Stimulated activated CD4-positive, alpha-beta T cell treated with anti-CD3 and anti-CD28 coated beads, Interleukin-1b, Interleukin-23, amount 100 ng/mL, for 1 hour (primary cell): ENCODE measurements at places on chromosomes 11 and 22.
A peak's percentile ranks its signal among the peaks of the same experiment; 100 is the strongest.

GRCh38 chr22:46262449-46263215 lies 511 bp downstream of the PKDREJ start:
- DNase-seq = no peak

DNA sequence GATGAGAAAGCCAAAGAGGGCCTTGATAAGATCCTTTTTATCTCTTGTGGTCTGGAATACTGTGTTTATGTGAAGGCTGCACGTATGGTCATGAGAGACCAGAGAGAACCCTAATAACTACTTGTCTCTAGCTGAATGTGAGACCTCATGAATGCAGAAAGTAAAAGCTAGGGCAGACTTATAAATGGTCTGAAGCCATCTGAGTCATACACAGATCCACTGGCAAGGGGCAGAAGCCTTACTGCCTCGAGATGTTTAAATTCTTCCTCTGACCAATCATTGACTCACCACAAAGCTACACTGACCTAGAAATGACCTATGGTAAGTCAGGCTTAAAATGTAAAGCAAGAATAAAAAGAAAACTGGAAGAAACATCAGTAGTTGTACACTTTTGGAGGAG lies 22.7 kb upstream of the OR4B1 start:
- DNase-seq = no peak

DNA sequence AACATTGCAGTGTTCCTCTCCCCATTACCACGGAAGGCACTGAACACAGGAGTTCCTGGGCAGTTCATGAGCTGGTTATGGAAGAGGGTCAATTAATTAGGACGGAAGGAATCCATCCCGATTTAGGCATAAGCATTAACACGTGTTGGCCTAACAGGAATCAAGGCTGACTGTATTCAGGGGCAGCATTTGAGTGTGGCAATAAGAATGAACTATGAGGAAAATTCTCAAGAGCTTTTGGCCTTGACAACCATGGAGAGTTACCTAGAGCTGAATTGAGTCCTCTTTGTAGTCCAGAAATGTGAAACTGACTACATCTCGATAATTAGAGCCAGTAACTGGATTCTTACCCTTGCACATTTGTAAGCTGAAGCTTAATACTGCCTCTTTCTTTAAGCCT lies 82.4 kb upstream of the CRTAM start:
- no peak for DNase-seq

- no peak for DNase-seq
Measured at GRCh38 chr11:83694191-83694910, 408.2 kb upstream of the CCDC90B start.

GRCh38 chr11:127925475-127925874 lies 661.9 kb downstream of the ETS1 start:
- DNase-seq = no peak

- DNase-seq = no peak
Measured at GRCh38 chr22:17998913-17999312, 25.4 kb downstream of the MICAL3 start.

DNA sequence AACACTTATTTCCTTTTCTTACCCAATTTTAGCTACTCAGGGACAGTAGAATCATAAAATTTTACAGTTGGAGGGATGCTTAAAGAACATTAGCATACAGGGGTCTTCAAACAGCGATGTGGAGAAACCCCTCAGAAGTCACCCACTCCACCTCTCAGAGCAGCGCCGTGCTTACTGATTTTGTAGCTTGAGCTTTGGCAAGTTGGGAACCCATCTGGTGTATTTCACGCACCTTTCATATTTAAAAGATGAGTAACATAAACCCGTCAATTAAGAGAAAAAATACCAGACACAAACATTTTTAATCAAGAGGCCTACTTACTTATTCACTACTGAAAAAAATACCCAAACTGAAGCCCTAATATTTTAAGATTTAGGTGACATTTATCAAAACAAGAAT lies 80.9 kb downstream of the ADAMTS15 start:
- no peak for DNase-seq

DNA sequence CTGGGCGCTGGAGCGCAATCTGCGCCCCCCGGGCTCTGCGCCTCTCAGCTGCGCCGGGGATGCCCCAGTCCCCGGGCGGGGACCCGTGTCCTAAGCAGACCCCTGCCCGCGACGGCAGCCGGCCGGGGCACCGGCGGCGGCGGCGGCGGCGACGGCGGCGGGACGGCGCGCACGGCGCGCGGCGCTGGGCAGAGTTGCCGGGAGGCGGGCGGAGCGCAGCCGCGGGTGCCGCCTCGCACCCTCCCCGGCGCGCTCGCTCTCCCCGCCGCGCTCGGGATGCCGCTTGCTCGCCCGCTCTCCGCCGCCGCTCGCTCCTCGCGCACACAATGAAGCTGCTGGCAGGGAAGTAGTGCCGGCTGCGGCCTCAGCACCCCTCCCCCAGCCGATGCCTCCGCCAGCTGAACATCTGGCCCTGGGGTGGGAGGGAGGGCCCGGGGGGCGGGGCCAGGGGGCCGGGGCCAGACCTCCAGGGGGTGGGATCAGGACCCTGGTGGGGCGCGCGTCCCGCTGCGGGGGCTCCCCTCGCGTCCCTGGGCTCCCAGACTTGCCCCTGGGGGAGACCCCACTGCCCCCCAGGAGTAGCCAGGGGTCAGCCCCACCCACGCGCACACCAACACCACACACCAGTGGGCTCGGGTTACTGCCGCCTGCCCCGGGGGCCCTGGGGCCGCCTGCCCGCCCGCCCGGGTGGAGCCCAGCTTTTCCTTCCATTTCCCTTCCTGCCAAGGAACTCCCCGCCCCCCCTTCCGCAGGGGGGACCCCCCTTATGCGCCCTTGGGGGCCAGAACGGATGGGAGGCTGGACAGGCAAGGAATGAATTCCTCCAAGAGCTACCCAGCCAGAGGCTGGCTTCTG lies at the start of gene RCOR2:
TSS of gene RCOR2 (minus strand) at position 328 of the 855 bp plus-strand sequence. CDS start 708 bp downstream, outside the sequence.
- DNase-seq = peak; percentile 37

- no peak for DNase-seq
Measured at GRCh38 chr22:23704829-23705228, 14.0 kb downstream of the RGL4 start.

GRCh38 chr11:63858628-63859550 lies 20.0 kb downstream of the MARK2 start:
- DNase-seq = no peak

- DNase-seq = no peak
Measured at GRCh38 chr22:26918226-26918625, 260.8 kb downstream of the MIAT start.

DNA sequence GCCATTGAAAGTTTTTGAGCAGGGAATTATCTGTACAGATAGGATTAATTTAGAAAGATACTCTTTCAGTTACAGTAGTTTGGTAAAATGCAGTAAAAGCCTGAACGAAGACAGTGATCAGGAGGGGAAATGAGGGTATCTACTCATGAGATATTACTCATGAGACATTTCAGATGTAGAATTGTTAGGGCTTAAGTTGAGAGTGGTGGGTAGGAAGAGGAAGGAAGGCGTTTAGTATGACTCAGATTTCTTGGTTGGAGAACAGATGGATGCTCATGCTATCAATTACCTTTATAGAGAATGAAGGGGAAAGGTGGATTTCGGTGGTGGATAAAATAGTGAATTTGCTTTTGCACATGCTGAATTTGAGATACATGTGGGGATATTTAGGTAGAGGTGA lies 15.8 kb downstream of the CCDC81 start:
- no peak for DNase-seq
